HCEC 1CT (cell line): ENCODE measurements at places on chromosomes 5 and 9.

- no peak for DNase-seq
These were observed 101.7 kb downstream of the TMC1 start for GRCh38 chr9:72623156-72623555.

GRCh38 chr9:29043072-29043471 lies 1469.8 kb upstream of the C9orf72 start:
- no peak for DNase-seq

DNA sequence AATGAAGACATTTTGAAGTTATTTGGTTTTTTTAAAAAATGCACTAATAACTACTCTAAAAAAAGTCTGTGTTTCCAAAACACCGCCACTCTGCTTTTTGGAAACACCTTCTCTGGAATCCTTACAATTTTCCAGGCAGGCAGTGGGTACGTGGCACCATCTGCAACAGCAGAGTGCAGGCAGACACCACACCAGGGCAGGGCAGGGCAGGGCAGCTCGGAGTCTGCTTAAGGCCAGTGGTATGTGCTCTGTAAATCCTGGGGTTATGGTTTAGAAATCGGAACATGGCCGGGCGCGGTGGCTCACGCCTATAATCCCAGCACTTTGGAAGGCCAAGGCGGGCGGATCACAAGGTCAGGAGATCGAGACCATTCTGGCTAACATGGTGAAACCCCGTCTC lies 97.6 kb downstream of the TLE1 start:
- DNase-seq: no peak

GRCh38 chr9:93467062-93467416 lies 13.7 kb upstream of the FAM120AOS start:
- DNase-seq: peak; percentile 12

DNA sequence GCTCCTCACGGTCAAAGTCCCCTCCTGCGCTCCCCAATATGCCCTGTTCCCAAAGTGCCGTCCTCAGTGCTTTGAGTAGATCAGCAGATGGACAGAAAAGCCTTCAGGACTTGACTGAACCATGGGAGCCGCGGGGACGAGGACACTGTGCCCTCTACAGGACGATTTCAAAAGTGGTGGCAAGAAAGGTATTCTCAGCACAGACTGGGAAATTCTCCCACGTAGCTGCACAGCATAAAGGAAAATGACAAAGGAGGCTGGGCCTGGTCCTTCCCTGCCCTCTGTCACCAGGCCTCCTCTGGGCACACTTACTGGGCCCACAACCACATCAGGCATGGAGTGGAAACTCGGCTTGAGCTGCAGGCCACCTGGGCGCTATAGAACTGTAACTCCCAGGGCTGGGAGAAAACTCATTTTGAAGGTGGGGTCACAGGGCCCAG lies 16.7 kb upstream of the MTMR12 start:
- peak; percentile 67 for DNase-seq

- no peak for DNase-seq
These were observed 86.3 kb downstream of the UBE2R2 start for GRCh38 chr9:33903157-33903780.

DNA sequence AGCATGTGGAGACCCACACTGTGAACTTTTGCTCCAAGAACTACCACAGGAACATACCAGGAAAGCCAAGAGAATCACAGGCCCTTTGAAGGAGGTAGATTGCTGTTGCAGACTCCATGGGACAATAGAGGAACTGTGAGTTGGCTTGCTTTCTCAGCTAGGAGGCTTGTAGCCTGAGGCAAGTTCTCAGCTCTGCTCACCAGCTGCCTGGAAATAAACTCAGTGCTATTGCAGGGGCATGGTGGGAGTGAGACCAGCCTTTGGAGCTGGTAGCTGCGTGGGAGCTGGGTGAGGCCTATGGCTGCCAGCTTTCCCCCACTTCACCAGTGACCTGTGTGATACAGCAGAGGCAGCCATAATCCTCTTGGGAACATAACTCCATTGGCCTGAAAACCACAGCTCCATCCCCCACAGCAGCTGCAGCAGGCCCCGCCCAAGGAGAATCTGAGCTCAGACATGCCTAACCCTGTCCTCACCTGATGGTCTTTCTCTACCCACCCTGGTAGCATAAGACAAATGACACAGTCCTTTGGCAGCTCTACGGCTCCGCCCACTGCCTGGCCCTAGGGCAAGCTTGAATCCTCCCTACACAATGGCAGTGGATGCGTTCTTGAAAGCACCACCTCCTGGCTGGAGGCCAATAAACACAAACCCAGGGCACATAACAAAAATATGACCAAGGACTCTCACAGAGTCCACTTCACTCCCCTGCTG lies 389.5 kb downstream of the KIF4B start:
- DNase-seq: no peak

- DNase-seq: no peak
These were observed 526.1 kb downstream of the TLR4 start for GRCh38 chr9:118230329-118230728.

- DNase-seq: peak; percentile 47
These were observed 213.4 kb upstream of the ELL2 start for GRCh38 chr5:96175090-96175489.

DNA sequence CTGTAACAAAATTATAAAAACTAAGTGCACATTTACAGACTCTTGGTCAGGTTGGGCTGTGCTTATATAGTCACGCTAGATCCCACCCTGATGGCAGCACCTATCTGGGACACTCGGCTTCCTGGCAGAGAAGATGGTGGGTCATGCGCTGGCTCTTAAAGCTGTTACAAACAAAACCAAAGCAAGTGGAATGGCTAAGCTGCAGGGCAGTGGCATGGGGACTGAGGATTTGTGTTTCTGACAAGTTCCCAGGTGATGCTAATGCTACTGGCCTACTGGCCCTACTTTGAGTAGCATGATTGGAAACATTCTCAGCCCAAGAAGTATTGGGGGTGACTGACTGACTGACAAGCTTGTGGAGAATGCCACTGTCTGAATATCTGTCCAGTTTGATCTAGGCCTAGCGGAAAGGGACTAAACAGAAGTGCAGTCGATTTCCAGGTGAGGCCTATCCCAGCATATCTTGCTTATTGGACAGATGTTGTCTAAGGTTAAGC lies 8.3 kb downstream of the BTF3 start:
- DNase-seq: no peak

DNA sequence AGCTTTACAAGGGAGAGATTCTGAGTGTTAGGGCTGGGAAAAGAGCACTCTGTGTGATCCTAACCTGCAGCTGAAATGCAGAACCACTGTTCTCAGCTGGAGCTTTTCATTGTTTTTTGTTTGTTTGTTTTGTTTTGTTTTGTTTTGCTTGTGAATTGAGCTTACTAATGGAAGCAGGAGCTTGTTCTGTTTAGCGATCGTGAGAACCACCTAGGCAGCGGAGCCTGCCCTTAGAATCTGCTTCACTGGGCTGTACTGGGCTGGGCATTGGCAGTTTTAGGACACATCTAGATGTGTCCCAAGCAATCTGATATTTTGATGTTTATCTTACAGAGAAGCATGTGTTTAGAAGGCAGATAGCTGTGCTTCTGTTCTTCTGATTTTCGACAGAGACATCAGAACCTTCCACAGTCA lies 14.3 kb downstream of the SYK start:
- DNase-seq: no peak

DNA sequence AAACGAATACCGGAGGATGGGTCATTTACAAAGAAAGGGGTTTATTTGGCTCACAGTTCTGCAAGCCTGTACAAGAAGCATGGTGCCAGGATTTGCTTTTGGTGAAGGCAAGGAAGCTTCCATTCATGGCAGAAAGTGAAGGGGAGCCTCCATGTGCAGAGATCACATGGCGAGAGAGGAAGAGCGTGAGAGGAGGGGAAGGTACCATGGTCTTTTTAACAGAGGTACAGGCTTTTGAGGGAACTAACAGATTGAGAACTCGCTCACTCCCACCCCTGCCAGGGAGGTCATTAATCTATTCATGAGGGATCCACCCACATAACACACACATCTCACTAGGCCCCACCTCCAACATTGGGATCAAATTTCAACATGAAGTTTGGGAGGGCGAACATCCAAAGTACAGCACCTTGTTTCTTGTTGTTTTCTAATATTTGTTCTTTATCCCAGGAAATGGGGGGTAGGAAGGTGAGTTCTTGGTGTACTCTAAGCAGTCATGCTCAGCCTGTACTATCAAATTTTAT lies 18.5 kb downstream of the TMC1 start:
- DNase-seq: no peak

GRCh38 chr9:105436783-105437182 lies 11.1 kb upstream of the FSD1L start:
- DNase-seq: no peak

GRCh38 chr9:136943291-136944211 lies 987 bp downstream of the FBXW5 start:
- no peak for DNase-seq

DNA sequence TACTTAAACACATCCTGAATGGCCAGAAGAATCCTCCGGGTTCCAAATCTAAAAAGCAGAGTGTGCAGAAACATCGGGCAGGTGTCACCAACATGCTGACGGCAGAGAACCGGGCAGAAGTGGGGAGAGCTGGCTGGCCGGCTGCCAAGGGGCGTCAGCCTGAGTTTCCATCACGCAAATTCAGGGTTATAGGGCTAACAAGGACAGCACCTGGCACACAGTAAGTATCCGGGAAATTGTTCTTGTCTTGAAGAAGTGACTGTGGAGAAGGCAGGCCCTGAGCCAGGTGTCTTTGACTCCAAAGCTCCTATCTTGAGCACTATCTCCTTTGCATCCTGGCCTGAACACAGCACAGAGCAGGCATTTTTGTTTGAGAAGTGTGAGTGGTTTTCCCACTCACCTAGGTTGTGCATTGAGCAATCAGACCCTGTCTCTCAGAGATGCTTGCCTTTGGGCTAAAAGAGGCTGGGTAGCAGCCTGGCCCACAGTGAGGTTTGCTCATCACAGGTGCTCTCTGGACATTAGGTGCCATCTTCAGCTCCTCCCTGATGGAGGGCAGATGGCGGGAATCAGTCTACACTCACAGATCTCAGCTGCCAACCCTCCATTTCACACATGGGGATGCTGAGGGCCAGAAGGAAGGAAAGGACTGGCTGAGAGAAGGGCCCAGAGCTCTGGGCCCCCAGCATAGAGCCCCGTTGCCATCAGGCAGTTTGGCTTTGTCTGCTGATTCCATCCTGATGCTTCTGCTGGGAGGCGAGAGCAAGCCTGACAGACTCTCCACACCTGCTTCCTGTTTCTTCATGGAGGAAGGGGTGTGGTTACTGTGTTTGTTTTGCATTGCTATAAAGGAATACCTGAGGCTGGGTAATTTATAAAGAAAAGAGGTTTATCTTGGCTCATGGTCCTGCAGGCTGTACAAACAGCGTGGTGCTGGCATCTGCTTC lies 52.8 kb downstream of the WHRN start:
- DNase-seq: no peak

- no peak for DNase-seq
These were observed 42.7 kb upstream of the AKNA start for GRCh38 chr9:114430457-114430856.

GRCh38 chr5:6832994-6833393 lies 119.8 kb downstream of the TENT4A start:
- DNase-seq: no peak
